ENCODE measurements at places on chromosomes 4 and X. TPM values are rescaled to one million over a fixed set of nuclear protein-coding genes. Genes with fewer than 3 reads are reported as not detected.

DNA sequence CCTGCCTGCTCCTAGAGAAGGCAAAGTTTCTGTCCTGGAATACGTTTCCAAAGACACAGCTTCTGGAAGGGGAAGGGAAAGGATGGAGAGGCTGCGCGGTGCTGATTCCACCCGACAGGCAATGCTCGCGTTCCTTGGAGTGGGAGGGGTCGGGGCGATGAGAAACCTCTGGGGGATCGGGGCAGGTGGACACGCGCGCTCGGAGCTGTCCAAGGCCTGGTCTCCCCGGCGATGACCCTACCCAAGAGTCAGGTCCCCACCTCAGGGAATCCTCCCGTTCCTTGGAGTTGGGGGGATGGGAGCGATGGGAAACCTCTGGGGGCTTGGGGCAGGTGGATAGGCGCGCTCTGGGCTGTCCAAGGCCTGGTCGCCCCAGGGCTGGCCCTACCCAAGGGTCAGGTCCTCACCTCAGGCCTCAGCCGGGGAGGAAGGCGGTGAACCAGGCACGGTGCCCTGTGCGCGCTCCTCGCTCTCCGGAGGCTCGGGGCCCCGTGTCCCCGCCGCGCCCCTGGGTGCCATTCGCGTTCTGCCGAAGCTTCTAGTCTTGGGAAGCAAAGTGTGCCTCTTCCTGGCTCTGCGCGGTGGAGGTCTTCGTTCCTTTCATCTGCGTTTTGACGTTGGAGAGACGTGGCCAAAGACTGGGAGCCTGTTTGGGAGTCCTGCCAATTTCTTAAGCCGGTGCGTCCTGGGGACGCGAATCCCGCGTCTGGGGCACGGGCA is 10.6 kb upstream of the SHOX start:
- no peak overlapping the region for H3K4me3 ChIP-seq
- H3K36me3 ChIP-seq = no peaks in the 10 kb centered on the region
- H3K27me3 ChIP-seq = no peaks in the 10 kb centered on the region
- peaks cover 7% of the 10 kb centered on the region for H3K4me1 ChIP-seq
- H3K27ac ChIP-seq = no peak overlapping the region

DNA sequence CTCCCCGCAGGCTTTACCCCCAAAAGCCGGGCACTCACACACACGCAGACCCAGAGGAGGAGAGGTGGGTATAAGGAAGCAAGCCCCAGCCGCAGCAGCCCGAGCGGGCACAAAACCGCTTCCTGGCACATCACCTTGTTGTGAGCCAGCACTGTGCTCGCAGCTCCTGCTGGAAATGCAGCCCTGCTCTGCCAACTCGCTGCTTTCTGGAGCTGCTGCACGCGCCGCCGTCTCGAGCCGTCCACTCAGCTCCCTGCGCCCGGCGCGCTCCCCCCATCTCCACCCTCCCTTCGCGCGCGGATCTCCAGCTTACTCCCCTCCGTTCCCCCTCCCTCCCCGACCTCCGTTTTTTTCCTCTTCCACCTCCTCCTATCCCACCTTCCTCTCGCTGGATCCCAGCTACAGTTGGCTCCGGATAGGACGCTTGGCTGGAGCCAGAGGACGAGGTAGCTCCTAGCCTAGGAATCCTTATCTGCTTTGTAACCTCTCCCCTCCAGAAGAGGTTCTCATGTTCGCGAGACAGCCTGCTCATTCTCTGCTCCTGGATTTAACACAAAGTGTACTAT is at the start of gene SPOCK3:
Gene SPOCK3, minus strand, starts transcription at position 179 of the 566 bp plus-strand sequence.
- no peaks in the 10 kb centered on the region for H3K27me3 ChIP-seq
- no peak within 1 kb of the TSS for H3K27ac ChIP-seq
- DNase-seq = no peak

The HSFX4 gene
- not detected for total RNA-seq

The CT45A10 gene
- total RNA-seq = not detected

- no peak overlapping the region for H3K4me3 ChIP-seq
- H3K4me1 ChIP-seq = no peaks in the 10 kb centered on the region
- H3K27ac ChIP-seq = no peak overlapping the region
- no peaks in the 10 kb centered on the region for H3K27me3 ChIP-seq
- no peak for DNase-seq
Measured at GRCh38 chrX:111123125-111123524, 27.1 kb downstream of the PAK3 start.

DNA sequence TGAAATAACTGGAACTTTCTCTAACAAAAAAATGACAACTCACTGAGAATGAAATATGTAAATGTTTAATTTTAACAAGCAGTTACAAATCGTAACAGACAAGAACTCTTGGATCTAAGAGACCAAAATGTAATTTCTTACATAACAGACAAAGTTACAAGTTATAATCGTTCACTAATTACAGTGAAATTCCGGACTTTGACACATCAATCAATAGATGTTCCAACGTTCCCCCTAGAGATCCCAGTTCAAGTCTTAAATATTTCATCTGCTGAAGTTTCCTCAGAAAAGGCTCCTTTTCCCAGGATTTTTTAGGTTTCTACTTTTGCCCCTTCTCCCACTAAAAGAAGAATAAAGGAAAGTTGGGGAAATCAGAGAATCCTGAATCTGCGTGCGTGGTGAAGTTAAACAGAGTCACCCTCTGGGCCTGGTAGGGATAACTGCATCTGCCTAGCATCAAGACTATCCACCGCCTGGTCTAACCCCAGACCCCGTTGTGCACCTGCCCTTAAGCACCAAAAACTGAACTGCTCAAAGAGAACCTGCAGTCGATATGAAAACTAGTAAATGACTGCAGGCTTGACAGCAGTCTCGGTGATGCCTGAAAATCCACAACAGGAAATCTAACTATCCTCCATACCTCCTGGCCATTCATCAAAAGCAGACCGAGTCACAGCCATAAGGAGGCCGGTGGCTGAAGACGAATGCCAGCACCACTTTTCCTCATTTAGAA is 2.3 kb downstream of the IRF2 start:
- H3K36me3 ChIP-seq = no peaks in the 10 kb centered on the region
- peaks cover 47% of the 10 kb centered on the region for H3K4me1 ChIP-seq
- H3K27me3 ChIP-seq = no peaks in the 10 kb centered on the region
- peak overlapping the region; percentile 95 for H3K4me3 ChIP-seq

- no peak overlapping the region for H3K4me3 ChIP-seq
- H3K27me3 ChIP-seq = no peaks in the 10 kb centered on the region
- no peaks in the 10 kb centered on the region for H3K36me3 ChIP-seq
- no peak overlapping the region for H3K27ac ChIP-seq
- no peak for DNase-seq
Measured at GRCh38 chrX:132412208-132412607, 76.6 kb downstream of the MBNL3 start.

GRCh38 chr4:8182858-8183725 is 16.0 kb upstream of the SH3TC1 start:
- peaks cover 45% of the 10 kb centered on the region for H3K4me1 ChIP-seq
- no peak overlapping the region for H3K4me3 ChIP-seq
- DNase-seq = no peak
- no peaks in the 10 kb centered on the region for H3K27me3 ChIP-seq

The GLUD2 gene
- 0.98 TPM for total RNA-seq

The SPATA18 gene
- total RNA-seq = 15.2 TPM

GRCh38 chr4:40227284-40227683 is 30.5 kb downstream of the RHOH start:
- DNase-seq = no peak
- peaks cover 7% of the 10 kb centered on the region for H3K4me1 ChIP-seq
- no peaks in the 10 kb centered on the region for H3K36me3 ChIP-seq
- no peaks in the 10 kb centered on the region for H3K27me3 ChIP-seq

The RHOXF2 gene
- not detected for total RNA-seq

DNA sequence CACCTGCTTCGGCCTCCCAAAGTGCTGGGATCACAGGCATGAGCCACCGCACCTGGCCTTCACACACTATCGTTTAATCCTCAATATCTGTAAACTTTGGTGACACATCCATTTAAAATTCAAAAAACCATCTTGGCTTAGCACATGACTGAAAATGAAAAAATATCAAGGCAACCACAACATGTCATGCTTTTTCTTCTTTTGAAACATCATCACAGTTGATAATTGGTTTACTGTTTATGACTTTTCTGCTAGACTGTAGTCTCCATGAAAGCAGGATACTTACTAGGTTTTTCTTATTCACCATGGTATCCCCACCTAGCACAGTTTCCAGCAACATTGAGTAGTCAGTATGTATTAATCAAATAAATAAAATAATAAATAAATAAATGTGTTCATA is 11.0 kb downstream of the GNRHR start:
- no peak overlapping the region for H3K27ac ChIP-seq
- H3K4me3 ChIP-seq = no peak overlapping the region
- DNase-seq = no peak
- H3K4me1 ChIP-seq = no peaks in the 10 kb centered on the region

The BEX1 gene
- total RNA-seq = 3.7 TPM

GRCh38 chrX:13716905-13717304 is 17.5 kb downstream of the TRAPPC2 start:
- peaks cover 13% of the 10 kb centered on the region for H3K36me3 ChIP-seq
- DNase-seq = no peak
- H3K4me3 ChIP-seq = no peak overlapping the region
- no peak overlapping the region for H3K27ac ChIP-seq
- no peaks in the 10 kb centered on the region for H3K27me3 ChIP-seq

- no peak for DNase-seq
- H3K36me3 ChIP-seq = no peaks in the 10 kb centered on the region
- H3K4me3 ChIP-seq = no peak overlapping the region
Measured at GRCh38 chr4:112142182-112142581, 3.1 kb upstream of the FAM241A start.

DNA sequence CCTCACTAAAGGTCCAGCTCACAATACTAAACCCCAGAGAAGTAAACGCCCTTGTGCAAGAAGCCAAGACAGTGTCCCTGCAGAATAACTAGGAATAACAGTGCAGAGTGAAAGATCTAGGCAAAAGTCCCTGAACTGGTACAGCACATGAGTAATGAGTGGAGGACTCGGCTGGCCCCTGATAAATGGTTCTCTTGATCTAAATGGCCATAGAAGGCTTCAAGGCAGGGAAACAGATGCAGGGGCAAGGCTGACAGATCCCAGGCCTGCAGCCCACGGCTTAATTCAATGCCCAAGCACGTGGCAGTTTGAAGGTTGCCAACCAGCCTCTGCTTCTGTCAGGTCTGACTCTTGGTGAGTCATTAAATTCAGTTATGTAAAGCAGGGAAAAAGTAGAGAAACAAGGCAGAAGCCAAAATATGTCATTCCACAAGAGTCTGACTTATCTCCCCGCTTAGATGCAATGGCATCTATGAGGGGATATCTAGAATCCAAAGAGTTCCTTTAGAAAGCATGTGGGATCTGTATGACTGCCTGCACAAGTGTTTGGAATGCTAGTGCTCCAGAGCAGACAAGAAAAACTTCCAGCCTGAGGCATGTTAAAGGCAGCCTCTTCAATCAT is 121.3 kb downstream of the PRDM5 start:
- no peak for DNase-seq
- H3K36me3 ChIP-seq = no peaks in the 10 kb centered on the region
- no peak overlapping the region for H3K27ac ChIP-seq
- no peaks in the 10 kb centered on the region for H3K4me1 ChIP-seq

GRCh38 chr4:184806229-184806550 is 19.6 kb downstream of the ACSL1 start:
- no peaks in the 10 kb centered on the region for H3K36me3 ChIP-seq
- peak overlapping the region; percentile 36 for H3K27ac ChIP-seq
- no peak overlapping the region for H3K4me3 ChIP-seq
- H3K4me1 ChIP-seq = peaks cover 70% of the 10 kb centered on the region

DNA sequence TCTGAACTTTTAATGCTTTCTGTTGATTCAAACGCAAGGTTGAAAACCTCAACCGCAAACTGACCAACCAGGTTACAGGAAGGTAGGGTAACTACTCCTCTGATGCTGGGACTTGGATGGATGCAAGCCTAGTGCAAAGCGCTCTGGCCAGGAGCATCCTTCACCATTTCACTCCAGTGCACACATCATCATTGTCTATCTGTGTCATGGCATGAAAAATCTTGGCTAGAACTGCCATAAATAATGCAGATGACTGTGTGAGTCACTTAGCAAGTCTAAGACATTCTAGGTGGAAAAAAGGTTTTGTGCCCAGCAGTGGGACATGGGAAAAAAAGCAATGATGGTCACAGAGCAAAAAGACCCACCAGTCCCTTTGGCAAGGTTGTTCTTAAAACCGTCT is 10.9 kb downstream of the ADGRA3 start:
- no peaks in the 10 kb centered on the region for H3K36me3 ChIP-seq
- H3K27ac ChIP-seq = no peak overlapping the region
- DNase-seq = no peak
- H3K27me3 ChIP-seq = no peaks in the 10 kb centered on the region
- no peak overlapping the region for H3K4me3 ChIP-seq

The NOX1 gene
- total RNA-seq = not detected

The GRIA3 gene
- 4.4 TPM for total RNA-seq

GRCh38 chrX:48648336-48648751 is 35.3 kb upstream of the WAS start:
- peak overlapping the region; percentile 39 for H3K27ac ChIP-seq
- no peak for DNase-seq
- no peaks in the 10 kb centered on the region for H3K27me3 ChIP-seq
- no peak overlapping the region for H3K4me3 ChIP-seq

DNA sequence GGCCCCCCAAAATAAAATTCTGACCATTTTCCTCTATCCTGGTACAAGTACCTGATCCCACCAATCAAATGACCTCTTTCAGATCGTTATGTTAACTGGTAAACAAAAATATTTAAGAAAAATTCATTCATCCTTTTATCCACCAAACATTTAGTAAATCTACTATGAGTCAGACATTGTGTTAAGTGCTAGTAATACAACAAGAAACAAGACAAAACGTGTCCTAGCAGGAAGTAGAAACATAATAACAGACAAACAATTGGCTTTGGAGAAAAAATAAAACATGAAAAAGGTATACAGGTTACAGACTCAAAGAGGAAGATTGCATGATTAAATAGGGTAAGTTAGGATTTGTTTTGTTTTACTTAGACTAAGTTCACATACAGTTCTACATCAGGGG is 43.7 kb downstream of the ANTXR2 start:
- peaks cover 27% of the 10 kb centered on the region for H3K36me3 ChIP-seq
- peaks cover 4% of the 10 kb centered on the region for H3K4me1 ChIP-seq
- H3K27ac ChIP-seq = no peak overlapping the region
- DNase-seq = no peak
- H3K27me3 ChIP-seq = no peaks in the 10 kb centered on the region

The PNCK gene
- 9.3 TPM for total RNA-seq

The P2RY4 gene
- total RNA-seq = not detected

DNA sequence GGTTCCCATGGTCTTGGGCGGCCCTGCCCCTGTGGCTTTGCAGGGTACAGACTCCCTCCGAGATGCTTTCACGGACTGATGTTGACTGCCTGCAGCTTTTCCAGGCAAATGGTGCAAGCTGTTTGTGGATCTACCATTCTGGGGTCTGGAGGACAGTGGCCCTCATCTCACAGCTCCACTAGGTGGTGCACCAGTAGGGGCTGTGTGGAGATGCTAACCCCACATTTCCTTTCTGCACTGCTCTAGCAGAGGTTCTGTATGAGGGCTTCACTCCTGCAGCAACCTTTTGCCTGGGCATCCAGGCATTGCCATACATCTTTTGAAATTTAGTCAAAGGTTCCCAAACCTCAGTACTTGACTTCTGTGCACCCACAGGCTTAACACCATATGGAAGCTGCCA is 176.1 kb downstream of the DCAF12L1 start:
- H3K27ac ChIP-seq = no peak overlapping the region
- H3K36me3 ChIP-seq = no peaks in the 10 kb centered on the region
- no peak overlapping the region for H3K4me3 ChIP-seq
- H3K4me1 ChIP-seq = no peaks in the 10 kb centered on the region
- no peaks in the 10 kb centered on the region for H3K27me3 ChIP-seq
- no peak for DNase-seq

All from vagina (tissue), 2 donors.